ENCODE measurements at places on chromosomes 5 and 9.
A peak's percentile ranks its signal among the peaks of the same experiment; 100 is the strongest.

DNA sequence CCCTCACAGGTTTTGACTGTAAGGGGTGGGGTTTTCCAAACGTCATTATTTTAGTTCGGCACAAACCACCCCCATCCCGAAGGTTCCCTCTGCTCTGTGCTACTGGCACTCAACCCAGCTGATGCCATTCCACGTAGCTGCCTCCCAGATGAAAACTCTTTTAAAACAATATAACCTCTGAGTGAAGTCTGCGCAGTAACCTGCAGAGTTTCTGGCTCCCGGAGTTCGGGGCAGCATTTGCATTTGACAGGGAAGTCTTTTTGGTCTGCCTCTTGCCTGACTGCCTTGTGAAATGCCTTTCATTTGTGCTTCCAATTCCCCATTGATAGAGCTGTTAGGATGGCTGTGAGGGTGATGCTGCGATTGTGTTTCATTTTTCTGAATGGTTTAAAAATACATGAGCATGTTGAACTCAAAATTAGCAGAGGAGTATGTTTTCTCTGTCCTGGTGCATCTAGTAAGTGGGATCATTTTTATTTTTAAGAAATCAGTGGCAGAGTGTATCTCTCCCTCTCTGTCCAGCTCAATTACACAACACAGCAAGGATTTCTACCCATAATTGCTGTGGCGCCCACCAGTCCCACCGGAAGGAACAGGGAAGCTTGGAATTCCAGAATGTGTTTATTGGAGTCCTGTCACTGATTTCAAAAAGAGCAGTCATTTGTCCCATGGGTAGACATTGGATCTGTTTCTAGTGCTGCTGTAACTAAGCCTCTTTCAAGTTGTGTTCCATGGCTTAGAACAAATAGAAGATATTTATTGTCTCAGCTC is 24.8 kb downstream of the ADCY2 start:
- DNase-seq, result no peak

DNA sequence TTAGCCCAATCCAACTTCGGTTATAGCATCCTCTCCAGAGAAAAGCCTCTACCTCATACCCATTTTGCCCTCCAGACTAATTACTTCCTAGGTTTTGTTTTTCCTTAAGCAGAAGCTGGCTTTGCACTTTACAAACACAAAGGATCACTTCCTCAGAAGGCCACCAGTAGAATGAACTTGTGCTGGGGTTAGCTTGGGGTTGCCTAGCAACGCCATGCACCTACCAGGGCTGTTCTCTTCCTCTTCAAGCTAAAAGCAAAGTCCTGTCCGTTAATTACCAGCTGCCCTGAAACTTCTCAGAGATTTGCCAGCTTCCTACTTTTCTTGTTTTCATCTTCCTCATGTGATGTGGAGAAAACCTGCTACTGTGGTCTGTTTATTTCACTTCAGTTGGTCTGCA is 132.0 kb upstream of the WWC1 start:
- no peak for DNase-seq

DNA sequence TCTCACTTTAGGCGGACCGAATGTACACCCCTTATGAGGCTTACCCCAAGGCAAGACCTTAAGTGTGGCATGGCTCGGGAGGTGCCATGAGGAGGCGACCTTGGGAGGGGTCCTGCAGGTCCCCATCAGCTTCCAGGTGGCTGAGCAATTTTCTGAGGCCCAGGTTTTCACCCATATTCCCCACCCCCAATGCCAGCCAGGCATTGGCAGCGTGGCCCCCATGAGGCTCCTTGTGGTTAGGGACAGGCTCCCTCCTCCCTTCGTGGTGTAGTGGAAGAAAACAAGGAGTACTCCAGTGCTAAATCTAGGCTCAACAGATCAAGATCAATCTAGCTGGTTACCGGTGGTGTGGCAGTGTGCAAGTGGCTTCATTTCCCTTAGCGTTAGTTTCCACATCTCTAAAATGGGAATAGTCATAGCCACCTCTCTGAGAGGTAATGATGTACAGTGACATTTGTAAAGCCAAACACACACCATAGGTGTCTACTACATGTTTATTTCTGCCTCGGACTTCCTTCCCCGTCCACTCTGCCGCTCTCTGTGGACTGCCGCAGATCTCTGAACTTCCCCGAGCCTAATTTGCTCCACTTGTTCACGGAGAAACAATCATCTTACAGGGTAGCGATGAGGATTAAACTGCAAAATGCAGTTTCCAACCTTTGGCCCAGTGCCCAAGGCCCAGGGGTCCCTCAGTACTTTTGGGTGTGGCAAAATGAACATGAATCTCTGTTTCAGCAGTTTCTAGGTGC is 8.4 kb downstream of the LHX2 start:
- no peak for DNase-seq

- DNase-seq, result no peak
Observed at GRCh38 chr5:159359408-159359807, 29.1 kb upstream of the IL12B start.

- no peak for DNase-seq
Observed at GRCh38 chr5:116722651-116723050, 148.0 kb upstream of the SEMA6A start.

DNA sequence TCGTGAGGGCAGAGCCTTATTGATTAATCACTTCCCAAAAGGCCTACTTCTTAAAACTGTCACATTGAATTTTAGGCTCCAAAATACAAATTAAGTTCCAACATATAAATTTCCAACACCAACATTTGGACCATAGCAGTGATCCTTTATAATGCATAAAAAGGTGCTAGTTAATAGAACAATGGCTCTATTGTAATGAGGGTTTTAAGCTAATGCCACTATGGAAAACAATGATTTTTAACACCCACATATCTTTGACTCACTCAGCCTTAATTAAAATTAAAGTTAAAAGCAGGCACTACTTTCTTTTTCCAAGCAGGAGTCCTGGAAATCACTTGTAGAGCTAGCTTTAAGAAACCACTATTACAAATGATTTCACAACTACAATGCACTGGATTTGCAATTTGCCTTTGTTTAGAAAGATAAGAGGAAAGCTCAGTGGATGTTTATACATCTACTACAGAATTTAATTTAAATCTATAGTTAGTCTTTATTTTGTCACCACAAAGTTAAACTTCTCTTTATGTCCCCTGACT is 41.8 kb downstream of the DPYSL3 start:
- DNase-seq, result no peak

DNA sequence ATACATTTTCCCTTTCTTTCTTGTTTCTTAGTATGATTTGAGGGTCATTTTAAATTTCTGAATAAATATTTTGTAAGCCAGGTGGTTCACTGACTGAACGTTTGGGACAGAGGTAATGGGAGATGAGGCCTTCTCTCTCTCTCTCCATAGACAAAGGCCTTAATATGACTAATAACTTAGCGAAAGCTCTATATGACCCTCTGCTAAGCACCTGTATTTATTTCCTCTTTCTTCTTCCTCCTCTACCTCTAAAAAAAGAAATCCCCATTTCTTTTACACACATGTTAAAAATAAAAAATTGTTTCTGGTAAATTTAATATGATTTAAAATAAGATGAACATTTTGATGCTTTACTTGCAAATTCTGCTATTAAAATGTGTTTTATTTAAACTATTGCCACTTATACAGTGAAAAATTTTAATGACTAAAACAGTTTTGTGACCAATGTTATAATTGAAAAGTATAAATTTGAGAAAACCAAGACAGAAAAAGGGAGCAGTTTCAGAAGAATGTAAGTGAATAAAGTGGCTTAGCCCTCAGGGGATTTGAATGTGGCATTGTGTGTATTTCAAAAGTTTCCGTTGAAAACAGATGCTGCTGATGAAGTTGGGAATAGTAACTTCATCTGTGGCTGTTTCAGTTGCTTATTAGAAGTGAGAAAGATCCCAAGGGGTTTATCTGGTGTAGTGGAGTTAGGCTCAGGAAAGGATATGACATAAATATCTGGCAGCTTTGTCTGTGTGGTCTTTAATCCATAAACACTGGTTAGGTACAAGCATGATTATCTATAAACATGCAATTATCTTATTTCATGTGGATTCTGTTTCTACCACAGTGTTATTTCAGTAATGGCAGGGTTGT is 128.6 kb upstream of the GRHPR start:
- no peak for DNase-seq

GRCh38 chr5:95988094-95988493 is 26.4 kb upstream of the ELL2 start:
- no peak for DNase-seq

- peak; percentile 47 for DNase-seq
Observed at GRCh38 chr5:123371575-123372179, 51.5 kb downstream of the CEP120 start.

DNA sequence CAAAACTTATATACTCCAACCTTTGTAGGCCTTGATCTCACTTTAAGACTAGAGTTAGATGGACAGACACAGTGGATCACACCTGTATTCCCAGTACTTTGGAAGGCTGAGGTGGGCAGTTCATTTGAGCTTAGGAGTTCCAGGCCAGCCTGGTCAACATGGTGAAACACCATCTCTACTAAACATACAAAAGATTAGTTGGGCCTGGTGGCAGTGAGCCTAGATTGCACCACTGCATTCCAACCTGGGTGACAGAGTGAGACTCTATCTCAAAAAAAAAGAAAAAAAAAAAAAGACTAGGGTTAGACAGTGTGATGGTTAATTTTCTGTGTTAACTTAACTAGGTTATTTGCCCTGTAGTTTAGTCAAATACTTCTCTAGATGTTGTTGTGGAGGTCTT is 74.1 kb downstream of the CFAP95 start:
- DNase-seq, result no peak

- DNase-seq, result no peak
Observed at GRCh38 chr9:6676254-6676921, 30.9 kb upstream of the GLDC start.

DNA sequence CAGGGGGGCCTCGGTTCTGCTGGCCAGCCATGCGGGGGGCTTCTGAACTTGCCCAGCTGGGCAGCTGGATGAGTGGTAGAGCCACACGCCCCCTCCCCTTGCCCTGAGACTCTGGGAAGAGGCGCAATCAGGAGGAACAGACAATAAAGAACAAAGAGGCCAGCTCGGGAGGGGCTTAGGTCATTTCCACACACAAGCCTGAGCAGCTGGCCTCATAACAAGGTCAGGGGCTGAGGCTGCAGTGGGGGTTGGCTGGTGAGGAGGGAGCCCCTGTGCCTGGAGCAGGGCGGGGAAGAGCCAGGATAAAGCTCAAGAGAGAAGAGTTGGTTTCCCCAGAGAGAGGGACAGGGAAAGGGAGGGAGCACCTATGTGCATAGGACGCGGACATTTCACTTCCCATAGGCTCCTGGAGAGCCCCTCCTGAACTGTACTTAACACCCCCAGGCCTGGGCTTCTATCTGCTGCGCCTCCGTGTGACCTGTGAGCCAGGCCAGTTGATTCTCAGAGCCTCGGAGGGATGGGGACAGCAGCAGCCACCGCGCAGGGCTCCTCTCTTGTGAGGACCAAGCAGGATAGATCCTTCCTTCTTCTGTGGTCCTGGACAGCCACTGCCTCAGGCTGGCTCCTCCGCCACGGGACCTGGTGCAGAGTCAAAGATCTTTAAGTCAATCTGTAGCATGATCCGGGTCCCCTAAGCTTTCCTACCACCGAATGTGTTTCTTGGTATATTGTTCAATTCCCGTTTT is 75.3 kb upstream of the GGTA1 start:
- no peak for DNase-seq

- DNase-seq, result no peak
Observed at GRCh38 chr9:101677861-101678260, 60.6 kb downstream of the GRIN3A start.

- no peak for DNase-seq
Observed at GRCh38 chr5:54632131-54632701, 114.7 kb downstream of the SNX18 start.

- no peak for DNase-seq
Observed at GRCh38 chr5:143447983-143448382, 44.5 kb upstream of the NR3C1 start.

DNA sequence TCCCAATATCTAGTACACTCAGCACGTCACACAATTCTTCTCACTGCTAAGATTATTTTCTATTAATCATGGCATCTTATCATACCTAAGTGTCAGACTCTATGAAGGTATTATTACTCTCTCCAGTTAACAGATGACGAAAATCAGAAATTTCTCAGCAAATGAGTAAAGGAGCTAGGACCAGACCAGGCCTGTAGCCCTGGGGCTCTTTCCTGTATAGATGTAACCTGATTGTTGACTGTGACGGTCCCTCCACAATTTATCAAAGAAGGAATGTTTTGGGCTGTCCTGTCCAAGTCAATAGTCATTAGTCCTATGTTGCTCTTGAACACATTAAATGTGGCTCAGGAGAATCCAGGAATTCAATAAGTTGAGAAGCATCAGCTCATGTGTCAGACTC is 106.2 kb downstream of the ST8SIA4 start:
- DNase-seq, result no peak

- DNase-seq, result no peak
Observed at GRCh38 chr9:129981180-129981907, 61.6 kb downstream of the FNBP1 start.

GRCh38 chr5:2260211-2261003 is 377.7 kb upstream of the IRX4 start:
- no peak for DNase-seq

DNA sequence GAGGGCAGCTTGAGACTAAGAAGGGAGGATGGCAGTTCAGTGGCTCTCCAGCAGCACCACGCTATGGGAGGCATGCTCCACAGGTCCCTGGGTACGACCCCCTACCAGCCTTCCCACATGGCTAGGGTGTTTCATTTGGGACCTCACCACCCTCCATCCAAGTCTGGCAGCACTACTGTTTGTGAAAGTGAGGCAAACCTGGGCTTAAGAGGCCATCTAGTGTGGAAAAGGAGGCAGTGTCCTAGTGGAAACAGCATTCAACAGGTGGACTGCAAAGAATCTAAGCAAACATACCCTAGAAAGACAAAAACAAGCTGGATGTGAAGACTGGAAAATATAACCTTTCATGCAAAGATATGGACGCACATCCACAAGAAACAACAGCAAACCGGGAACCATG is 4.8 kb upstream of the C5orf47 start:
- no peak for DNase-seq

- DNase-seq, result no peak
Observed at GRCh38 chr5:124065508-124065907, 553.5 kb downstream of the CSNK1G3 start.

DNA sequence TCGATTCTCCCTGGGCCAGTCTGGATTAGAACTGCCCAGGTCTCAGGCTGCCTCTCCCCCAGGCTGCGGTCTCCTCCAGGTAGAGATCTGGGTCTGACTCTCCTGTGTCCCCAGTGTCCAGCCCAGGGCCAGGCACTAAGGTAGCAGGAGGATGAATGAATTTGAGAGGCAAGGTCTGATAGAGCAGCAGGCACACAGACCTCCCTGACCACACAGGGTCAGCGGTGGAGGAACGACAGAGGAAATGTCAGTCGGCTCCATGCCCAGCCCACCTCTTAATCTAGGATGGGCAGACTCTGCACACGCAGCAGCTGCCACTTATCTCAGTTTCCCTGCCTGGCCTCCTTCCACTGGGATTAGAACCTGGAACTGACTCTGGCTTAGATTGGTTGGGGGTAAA is 272.7 kb upstream of the MVB12B start:
- DNase-seq, result no peak

- DNase-seq, result no peak
Observed at GRCh38 chr9:5873439-5873838, 17.2 kb upstream of the MLANA start.
